Right hindlimb (tissue), 1 donor: ENCODE measurements at places on chromosomes 11 and 22.

DNA sequence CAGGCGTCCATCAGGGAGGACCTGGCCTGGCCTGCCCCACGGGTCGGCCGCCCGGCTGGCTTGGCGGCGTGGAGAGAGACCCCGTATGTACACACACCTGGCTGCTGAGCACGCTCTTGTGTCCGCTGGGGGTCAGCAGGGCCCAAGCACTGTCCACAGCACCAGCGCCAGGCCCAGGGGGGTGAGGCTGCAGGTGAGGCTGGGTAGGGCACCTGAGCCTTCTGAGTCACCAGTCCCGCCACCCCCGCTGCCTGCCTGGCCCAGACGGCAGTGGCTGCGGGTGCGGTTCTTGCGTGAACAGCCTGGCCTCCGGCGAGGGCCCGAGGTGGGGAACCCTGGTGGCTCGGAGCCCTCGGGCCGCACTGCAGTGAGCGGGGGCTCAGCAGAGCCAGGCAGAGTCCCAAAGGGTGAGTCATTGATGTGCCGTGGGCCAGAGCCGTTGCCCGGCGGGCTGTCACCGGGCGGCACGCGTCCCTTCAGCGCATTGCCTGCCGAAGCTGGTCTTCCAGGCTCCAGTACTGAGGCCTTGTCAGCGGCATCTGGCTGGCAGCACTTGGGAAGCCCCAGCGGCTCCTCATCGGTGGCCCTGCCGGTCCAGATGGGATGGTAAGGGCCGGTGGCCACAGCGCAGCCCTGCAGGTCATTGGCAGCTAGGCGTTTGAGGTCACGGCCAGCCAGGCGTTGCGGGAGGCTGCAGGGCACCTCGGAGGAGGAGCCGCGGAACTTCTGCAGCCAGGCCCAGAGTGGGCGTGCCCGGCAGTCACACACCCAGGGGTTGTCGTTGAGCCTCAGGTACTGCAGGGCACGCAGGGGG is 26.3 kb downstream of the RTN4R start:
- DNase-seq = no peak

GRCh38 chr11:134512061-134512460 is 100.0 kb upstream of the B3GAT1 start:
- DNase-seq = no peak

- DNase-seq = peak; percentile 96
Measured at GRCh38 chr11:130314750-130315285, at the start of gene ZBTB44. TSS of gene ZBTB44 (minus strand) at chr11:130314917. CDS start at chr11:130261873, 53,044 bp downstream.

DNA sequence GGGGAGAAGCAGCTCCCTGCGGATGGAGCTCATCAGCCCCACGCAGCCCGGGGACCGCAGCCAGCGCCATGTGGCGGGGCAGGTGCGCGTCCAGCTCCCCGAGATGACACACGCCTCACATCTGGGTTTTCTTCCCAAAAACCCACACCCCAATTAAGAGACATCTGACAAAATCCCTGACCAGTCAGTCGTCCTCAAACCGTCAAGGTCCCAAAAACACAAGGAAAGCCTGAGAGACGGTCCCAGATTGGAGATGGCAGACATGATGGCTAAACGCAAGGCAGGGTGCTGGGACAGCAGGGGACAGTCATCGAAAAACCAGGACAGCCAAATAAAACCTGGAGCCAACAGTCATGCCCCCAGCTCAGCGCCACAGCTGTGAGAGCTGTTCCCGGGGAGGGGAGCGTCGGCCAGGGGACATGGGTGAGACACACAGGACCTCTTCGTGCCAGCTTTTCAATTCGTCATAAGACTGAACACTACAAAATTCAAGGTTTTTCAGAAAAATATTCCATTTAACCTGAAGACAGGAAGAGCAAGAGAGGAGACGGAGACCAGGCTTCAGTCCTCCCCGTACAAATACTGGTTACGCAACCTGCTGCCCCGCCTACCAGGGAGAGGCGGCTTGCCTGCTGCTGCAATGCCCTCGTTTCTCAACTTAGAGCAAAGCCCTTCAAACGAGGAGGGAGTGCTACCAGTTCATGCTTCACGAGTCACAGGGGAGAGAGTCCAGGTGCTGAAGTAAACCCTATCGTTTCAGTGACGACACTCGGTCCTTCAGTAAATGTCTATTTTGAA is 10.5 kb downstream of the TOLLIP start:
- DNase-seq = peak; percentile 26

- DNase-seq = no peak
Measured at GRCh38 chr11:7531011-7531410, 17.2 kb downstream of the PPFIBP2 start.

DNA sequence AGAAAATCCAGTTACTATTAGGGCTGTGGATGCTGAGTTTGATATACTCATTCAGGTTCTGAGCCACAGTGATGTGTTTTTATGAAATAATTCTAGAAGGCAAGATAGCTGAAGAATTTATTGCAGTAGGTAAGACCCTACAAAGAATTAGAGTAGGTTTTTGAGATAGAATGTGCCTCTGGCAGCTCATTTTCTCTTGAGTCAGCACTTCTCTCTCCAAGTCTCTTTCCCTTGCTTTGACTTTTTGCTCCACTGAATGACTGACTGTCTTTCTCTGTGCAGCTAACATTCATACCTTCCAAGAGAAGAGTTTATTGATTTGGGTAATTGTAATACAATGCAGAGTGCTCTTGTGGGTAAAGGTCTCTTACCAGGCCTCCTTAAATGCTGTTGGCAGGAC is 48.0 kb upstream of the C11orf87 start:
- DNase-seq = no peak

DNA sequence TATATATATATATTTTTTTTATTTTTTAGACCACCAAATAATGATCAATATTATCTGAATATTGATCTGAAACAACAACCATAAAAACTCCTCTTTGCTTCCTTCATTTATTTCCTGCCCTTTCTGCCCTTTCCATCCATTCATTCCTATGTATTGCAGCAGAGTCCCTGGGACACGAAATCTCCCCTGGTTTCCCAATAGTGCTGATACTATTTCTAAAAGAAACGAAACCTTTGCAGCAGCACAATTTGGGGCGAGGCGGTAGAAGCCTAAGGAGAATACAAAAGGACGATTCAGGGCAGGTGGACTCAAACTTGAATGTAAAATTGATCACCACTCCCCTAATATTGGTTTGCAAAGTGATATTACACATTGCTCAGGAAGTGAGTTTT is 16.9 kb upstream of the AMOTL1 start:
- DNase-seq = no peak

DNA sequence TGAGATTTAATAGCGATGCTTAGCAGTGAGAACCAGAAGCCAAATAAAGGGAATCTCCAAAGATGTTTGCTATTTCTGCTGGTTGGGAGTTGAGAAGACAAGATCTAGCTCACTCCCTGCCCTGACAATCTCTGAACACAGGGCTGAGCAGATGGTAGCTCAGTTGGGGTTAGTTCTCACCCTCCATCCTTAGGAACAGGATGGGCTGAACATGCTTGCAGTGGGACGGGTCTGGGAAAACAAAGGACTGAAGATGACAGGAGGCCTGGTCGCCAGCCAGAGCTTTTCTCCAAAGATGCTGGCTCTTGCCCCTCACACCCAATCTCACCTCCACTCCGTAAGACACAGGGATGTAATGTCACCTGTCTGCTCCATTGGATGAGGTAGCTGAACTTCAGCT is 72.7 kb downstream of the SC5D start:
- DNase-seq = no peak

GRCh38 chr11:46947399-46948077 is 11.0 kb downstream of the CSTPP1 start:
- DNase-seq = no peak

DNA sequence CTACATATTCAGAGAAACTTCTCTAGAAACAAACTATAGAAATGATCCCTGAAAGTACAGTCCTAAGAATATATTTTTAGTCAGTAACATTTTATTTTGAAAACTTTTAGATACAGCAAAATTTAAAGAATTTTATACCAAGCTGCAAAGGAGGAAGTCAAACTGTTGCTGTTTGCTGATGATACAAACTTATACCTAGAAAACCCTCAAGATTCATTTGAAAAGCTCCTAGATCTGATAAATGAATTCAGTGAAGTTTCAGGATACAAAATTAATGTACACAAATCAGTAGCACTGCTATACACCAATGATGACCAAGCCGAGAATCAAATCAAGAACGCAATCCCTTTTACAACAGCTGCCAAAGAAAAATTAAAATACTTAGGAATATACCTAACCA is 10.1 kb downstream of the ZBTB44 start:
- DNase-seq = no peak

GRCh38 chr11:94909371-94909820 is 64.0 kb downstream of the CWC15 start:
- DNase-seq = no peak

GRCh38 chr11:119223856-119224255 is 17.7 kb downstream of the CBL start:
- DNase-seq = no peak

GRCh38 chr22:43922123-43922522 is 1.5 kb upstream of the PNPLA3 start:
- no peak for DNase-seq

DNA sequence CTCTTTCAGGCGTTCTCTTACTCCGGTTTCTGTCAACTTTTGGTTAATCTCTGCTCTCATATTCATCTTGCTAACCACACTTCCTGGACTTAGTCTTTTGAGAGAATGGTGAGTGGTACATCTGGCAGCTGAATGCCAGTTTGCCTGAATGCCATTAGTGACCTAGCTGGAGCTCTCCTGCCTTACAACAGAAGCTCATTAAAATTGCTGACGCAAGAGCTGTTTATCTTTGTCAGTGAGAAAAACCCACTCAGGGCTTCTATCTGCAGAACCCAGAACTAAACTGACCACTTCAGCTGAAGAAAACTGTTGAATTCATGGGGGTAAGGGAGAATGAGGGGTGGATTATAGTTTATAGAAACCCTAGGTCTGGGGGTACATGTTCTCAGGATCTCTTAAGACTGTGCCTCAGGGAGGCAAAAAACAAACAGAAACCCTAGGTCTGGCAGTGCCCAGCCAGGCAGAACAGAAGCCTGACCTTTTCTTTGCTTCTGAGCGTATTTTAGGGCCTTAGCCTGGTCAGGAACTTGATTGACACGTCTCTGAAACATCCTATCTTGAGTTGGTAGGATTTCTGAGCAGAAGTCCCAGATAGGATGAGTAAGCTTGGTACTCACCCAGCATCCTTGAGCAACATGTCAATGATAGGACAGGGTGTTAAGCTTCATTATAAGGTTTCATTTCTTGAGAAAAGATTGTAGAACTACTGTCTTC is 52.8 kb upstream of the YWHAH start:
- DNase-seq = no peak

DNA sequence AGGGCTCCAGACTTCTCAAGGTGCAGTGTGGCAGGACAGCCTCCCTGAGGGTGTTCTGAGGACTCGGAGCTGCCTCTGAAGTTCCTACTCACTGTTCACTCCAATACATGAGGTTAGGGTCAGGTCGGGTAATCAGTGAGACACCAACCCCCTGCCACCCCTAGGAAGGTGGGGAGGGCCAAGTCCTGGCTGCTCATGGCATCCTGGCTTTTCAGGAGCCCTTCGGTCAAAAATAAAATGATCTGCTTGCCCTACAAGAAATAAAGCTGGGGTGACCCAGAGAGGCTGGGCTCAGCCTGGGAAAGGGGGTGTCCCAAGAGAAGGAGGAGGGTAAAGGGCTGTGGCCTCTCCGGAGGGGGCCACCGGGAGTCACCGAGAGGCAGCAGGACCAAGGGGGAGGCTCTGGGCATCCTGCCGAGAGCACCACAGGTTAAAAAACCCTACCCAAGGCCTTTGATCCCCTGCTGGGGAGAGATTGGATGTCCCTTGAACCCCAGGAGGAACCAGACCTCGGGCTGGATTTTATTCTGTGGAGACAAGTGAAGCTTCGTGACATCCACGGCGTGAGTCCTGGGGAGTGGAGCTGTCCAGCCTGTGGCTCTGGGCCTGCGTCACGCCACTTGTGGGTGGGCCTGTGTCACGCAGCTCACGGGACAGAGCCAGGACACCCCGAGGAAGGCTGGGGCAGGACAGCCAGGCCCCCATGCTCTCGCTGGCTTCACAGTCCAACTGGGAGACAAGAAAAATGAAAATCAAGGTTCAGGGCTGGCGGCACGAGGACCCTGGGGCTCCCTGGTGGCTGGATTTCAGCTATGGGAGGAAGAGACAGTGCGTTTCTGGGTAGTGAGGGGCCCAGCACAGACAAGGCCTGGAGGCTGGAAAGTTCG is 102.2 kb upstream of the FGF3 start:
- peak; percentile 12 for DNase-seq

DNA sequence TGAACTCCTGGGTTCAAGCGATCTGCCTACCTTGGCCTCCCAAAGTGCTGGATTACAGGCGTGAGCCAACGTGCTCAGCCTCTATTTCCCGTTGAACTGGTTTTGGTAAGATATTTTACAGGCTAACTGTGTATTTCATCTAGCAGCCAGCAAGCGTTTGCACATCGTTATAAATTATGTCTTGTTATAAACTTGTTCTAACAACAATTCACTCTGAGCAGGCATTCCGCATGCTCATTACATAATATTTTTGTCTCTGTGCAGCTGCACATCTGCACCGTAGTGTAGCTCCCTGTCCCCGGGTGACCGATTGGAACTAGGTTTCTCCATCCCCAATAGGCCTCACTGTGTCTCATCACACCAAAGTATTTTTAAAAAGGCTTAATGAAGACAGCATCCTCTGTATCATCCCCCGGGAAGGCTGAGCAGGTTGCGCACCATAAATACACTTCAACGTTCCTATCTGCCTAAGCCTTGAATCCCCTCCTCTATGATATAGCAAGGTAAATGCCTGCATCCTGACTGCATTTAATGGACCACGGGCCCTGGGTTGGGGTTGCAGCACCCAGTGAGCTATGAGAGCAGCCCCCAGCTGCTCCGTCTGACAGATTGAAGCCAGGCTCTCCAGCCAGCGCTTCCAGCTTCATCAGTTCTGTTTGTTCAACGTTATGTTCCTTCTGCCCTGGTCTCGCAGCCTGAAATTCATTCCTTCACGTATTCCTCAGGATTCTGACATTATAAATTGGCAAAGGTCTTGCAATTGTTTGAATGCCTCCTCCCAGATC is 47.7 kb downstream of the TST start:
- DNase-seq = no peak

DNA sequence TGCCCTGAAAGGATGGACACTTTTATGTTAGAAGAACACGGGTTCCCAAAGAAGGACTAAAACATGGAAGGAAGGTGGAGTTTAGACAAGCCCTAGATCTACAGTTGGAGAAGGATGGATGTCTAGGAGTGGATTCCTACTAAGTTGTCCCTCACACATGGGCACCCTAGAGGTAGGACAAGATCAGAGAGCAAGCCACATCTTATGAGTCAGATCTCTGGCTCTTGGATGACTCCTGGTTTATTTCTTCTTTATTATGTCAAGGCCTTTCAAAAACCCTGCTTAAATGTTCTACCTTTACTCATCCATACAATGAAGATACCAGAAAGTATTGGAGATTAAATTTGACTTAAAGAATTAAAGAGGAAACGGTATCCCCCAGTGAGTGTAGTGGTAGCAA is 34.4 kb downstream of the PRCP start:
- no peak for DNase-seq
